CD8-positive, alpha-beta T cell (primary cell): ENCODE measurements at places on chromosomes 13 and 19. TPM values are rescaled to one million over a fixed set of nuclear protein-coding genes. Genes with fewer than 3 reads are reported as not detected.

The MAG gene
- not detected for total RNA-seq

The NLRP11 gene
- not detected for total RNA-seq

The WTIP gene
- total RNA-seq: 0.35 TPM

GRCh38 chr19:49451430-49452181 is at the start of gene PIH1D1:
TSS of gene PIH1D1 (minus strand) at chr19:49451814. CDS start at chr19:49451574, 240 bp downstream.
- peak; percentile 91 for DNase-seq

DNA sequence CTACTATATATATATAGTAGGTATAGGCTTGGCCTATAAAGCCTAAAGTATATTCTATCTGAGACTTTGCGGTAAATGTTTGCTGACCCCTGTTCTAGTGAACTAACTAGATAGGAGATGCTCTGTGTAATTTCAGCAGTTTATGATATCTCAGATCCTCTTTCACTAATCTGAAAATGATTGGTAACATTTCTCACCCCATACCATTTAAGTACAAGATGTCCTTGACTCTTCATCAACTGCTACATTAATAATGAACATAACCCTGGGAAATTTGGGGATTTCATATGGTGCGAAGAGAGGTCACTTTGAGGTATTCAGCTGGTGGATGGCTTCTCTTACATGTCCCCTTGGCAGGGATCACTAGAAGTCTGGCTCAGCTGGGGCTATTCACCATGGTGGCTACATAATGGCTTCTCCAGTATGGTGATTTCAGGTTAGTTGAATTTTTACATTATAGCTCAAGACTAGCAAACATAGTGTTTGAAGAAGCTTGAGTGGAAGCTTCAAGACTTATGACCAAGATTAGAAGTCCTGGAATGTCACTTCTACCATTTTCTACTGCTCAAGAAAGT is 103.6 kb upstream of the MYCBP2 start:
- no peak for DNase-seq
